ENCODE measurements at places on chromosomes 4 and X.

- DNase-seq, result no peak
These were observed 12.2 kb upstream of the CXCL8 start for GRCh38 chr4:73728091-73728741.

- DNase-seq, result no peak
These were observed 17.1 kb downstream of the GPR34 start for GRCh38 chrX:41705680-41706374.

GRCh38 chr4:83625821-83626220, 89.9 kb downstream of the GPAT3 start:
- no peak for DNase-seq

- no peak for DNase-seq
These were observed 81.5 kb upstream of the MAPK10 start for GRCh38 chr4:86441175-86441936.

GRCh38 chr4:37615059-37615719, 71.0 kb downstream of the RELL1 start:
- no peak for DNase-seq

DNA sequence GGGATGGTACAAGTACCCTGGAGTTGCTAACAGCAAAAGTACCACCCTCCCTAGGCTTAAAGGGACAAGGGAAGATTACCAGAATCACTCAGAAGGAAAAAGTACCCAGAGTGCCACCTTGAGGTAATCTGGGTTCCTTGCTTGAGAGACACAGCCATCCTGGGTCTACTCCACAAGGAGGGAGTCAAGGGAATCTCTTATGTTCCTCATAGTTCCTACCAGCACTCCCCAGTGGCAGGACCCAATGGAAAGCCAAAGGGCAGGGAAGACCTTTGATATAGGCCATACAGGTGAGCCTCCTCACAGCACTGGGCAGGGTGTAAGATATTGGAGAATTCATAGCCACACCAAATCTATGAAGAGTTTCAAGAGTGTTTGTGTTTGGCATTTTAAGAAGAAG, 5.7 kb downstream of the IL2 start:
- no peak for DNase-seq

GRCh38 chr4:82798168-82799005, at the start of gene SCD5:
TSS of gene SCD5 (minus strand) at chr4:82798796. CDS start at chr4:82798537, 259 bp downstream.
- DNase-seq, result peak; percentile 89

DNA sequence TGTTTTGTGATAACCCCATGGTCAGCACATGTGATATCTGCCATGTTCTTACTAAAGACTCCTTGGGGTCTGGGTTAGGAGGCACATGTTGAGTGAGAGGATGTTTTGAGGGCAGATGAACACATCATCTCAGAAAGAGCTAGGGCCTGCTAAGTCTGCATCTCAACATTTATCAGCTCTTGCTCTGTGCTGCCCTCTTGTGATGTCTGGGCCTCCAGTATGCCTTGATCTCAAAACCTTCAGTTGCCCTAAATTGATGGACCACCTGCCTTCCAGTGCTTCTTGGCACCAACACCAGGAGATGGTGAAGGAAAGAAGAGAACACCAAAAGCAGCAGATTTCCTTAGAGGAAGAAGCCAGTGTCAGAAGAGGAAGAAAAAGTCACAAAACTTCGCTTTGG, 22.5 kb downstream of the MID1 start:
- DNase-seq, result no peak

DNA sequence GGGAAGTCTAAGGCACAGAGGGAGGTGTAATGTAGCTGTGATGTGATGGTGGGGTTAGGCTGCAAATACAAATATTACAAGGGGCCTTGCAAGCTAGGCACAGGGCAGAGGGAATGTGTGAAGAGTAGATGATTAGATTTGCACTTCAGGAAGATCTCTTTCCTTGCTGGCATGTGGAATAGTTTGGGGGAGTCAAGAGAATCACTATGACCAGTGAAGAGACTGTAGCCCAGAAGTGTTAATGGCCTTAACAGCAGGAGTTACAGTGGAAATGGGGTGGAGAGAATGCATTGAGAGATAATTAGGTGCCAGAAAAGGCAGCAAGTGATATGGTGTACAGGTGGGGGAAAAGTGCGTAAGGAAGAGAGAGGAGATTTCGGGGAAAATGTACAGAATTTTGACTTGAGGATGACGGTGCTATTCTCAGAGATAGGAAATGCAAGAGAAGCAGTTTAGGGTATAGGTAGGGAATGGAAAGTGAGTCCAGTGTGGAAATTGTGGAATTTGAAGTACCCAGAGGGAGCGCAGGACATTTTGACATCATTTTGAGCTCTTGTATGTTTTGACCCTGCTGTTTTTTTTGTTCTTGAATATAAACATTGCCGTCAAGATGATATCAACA, 10.2 kb upstream of the TAPT1 start:
- DNase-seq, result no peak

DNA sequence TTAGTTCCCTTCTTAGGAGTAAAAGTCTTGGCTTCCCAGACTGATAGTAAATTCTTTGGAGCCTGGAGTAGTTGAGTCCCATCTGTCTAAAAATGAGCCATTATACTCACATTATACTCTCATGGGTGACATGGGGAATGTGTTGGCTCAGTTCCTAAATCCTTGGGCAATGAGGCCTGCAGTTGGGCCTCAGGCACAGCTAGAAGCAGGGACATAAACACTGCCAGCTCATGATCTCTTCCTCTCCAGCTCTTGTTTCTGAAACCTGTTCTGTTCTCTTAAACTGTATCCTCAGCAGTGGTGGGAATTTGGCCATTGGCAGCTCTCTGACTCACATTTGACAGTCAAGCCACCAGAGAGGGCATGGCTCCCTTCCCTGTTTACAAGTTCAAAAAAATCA, 212.5 kb downstream of the SPATA18 start:
- no peak for DNase-seq

DNA sequence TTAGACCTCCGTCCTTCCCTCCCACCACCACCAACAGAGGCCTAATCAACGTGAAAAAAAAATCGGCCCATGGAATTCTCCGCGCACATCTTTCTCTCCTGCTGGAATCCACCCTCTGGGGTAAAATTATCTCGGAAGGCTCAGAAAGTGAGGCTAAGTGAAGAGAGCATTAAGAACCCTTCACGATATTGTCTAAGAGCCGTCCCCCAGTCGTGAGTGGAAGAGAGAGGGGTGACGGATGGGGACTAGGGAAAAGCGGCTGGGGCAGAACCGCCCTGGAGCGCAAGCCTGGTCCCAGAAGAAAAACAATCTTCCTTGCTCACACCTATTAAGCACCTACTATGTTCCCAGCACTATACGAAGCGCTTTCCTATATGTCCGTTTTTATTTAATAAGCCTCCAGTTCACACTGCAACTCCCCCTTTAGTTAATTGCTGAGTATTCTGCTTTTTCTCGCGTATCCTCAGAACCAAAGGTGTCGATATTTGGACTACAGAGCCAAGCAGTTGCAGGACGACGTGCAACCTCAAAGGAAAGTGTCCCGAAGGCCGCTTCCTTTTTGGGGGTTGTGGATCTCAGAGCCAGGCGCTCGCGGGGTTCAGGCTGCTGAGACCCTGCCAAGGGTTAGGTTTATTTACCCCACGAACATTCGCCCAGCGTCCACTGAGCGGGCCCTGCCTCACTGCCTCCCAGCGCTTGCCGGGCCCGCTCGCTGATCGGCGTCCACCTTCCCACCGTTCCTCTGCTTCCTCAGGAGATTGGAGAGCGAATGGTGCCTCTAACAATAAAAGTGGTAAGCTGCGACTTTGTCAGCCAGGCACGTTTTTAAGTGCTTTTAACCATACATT, 889 bp downstream of the MGARP start:
- no peak for DNase-seq

GRCh38 chr4:103207673-103208072, 9.5 kb upstream of the CENPE start:
- DNase-seq, result no peak

DNA sequence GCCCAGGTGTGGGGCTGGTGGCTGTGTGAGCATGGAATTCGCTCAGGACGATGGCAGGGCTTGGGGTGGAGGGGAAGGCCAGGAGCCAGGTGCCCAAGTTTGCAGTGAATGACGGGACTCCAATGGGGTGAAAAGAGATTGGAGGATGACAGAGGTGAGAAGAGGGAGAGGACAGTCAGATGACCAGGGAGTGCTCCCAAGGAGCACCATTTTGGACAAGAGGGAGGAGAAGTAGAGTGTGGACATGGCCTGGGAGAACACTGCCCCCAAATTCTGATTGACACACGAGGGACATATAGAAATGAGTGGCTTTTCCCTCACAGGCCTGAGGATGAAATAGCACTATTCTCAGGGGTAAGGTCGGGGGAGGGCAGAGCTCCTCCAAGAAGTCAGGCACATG, 6.7 kb downstream of the MRFAP1 start:
- DNase-seq, result no peak

GRCh38 chr4:136763919-136764318, 768.4 kb downstream of the PCDH18 start:
- DNase-seq, result no peak

- DNase-seq, result no peak
These were observed 58.7 kb upstream of the KDR start for GRCh38 chr4:55183926-55184599.

GRCh38 chr4:20248155-20248558, 3.5 kb upstream of the SLIT2 start:
- DNase-seq, result no peak

DNA sequence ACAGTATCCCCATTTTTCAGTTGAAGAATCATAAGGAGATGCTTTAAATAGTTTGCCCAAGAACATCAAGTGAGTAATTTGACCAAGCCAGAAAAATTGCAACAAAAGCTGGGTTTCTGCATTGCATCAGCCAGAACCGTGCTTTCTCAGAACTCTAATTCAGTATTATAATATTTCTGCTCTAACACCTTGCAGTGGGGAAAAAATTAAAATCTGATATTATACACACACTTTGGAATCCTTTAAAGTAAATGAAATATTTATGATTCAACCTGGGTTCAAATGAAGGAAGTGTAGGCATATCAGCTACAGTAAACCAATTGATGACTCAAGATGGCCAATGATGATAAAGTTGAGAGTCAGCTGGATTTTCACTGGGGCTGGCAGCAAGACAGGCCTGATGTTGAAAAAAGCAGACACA, 387.6 kb upstream of the ZFP42 start:
- no peak for DNase-seq

- DNase-seq, result no peak
These were observed 11.7 kb upstream of the GNRHR start for GRCh38 chr4:67765928-67766327.

DNA sequence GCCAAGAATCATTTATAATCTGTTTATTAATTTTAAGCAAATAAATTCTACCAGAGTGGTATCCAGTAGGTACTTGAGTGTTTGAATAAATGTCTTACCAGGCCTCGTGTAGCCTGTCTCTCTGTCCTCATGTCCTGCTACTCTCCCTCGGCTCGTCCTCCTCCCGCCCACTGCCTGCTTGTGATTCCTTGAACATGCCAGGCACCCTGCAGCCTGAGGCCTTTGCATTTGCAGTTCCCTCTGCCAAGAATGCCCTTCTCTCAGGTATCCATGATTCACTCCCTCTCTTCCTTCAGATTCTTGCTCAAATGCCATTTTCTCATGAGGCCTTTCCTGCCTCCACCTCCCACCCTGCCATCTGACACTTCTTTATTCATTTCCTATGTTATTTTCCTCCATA, 209.7 kb upstream of the PRPS2 start:
- no peak for DNase-seq

GRCh38 chrX:77009691-77010090, 437.5 kb upstream of the FGF16 start:
- DNase-seq, result peak; percentile 68

DNA sequence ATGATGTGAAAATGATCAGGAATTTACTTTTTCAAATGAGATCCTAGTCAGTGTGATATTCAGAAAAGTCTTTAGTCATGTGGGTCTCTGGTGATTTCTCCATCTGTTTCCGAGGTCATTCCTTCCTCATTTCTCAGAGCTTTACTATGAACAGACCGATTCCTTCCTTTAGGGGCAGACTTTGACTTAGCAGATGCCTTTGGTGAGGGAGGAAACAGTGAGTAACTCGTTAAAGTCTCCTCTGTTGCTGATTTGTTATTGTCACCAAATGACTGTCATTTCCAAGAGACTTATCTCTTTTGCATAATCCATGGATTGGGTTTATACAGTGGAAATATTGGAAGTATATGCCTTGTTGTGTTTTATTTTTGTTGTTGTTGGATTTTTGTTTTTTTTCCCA, 76.2 kb upstream of the CD99 start:
- DNase-seq, result no peak

- no peak for DNase-seq
These were observed 212.8 kb upstream of the PACRGL start for GRCh38 chr4:20487446-20487845.

DNA sequence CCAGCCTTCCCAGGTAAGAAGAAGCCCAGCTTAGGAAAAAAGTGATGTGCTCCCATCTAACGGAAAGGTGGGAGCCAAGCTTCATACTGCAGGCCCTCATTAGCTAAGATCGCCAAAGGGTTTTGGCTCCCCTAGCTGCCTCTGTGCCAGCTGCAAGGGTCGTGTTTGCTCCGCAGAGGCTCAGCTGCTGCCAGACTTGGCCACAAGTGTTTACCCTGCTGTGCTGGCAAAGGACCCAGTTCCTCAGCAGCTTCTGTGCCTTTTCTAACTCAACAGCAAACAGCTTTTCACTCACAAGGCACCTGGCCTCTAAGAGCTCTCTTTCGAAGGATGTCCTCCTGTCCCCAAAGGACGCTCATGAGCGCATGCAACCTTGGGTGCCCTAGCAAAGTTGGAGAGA, 12.2 kb upstream of the VMA21 start:
- peak; percentile 49 for DNase-seq

DNA sequence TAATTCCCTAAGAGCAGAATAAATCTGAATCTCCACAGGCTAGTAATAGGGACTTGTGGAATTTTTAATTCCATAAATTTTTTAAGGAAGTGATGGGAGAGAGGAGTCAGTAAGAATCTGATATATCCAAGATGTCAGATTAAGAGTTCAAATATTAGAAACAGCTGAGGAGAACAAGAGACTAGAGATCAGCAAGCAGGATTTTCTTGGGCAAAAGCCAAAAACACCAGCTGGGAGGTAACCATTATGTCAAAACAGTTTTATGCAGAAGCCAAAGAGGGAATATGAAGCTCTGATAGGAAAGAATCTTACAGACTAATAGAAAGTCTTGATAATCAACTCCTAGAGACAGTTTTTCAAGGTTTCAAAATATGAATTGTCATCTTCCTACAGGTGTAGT, 72.2 kb upstream of the RBPJ start:
- peak; percentile 45 for DNase-seq

GRCh38 chr4:98570151-98570797, 88.1 kb downstream of the TSPAN5 start:
- DNase-seq, result no peak

DNA sequence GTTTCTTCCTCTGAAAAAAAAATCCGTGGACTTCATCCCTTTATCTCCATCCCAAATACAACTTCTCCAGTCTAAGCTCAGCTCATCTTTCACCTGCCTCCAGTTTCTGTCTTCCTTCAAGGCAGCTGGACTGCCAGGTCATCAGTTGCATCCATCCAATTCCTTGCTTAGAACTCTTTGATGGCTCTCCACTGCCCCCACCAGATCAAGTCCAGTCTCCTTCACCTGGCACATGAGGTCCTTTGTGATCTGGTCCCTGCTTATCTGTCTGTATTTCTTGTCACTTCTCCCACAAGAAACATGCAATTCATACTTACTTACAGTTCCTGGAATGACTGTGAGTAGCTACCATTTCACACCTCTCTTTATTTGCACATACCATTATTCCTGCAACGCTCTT, 33.8 kb downstream of the OTUD6A start:
- no peak for DNase-seq

All from left hindlimb (tissue), 1 donor.